Fibroblast of the aortic adventitia (primary cell): ENCODE measurements at places on chromosomes 3 and 15. TPM values are rescaled to one million over a fixed set of nuclear protein-coding genes. Genes with fewer than 3 reads are reported as not detected.

Gene SNTN
- total RNA-seq = not detected in 2 replicates

Gene DUOX1
- not detected in 2 replicates for total RNA-seq

Gene EXD1
- not detected in 2 replicates for total RNA-seq

Gene CORO2B
- 8.1 and 23.3 TPM in 2 replicates for total RNA-seq

Gene LYSMD2
- total RNA-seq = 3.1 and 7.6 TPM in 2 replicates

Gene GPR15
- not detected in 2 replicates for total RNA-seq

Gene PATL2
- 0.72 and 0.82 TPM in 2 replicates for total RNA-seq

Gene RAB6B
- 0.36 and 0.49 TPM in 2 replicates for total RNA-seq

Gene GAP43
- 3.4 and 16.4 TPM in 2 replicates for total RNA-seq

Gene TTLL13
- 0.09 TPM in 1 of 2 replicates, not detected in the other for total RNA-seq

Gene COL8A1
- 24.3 and 25.1 TPM in 2 replicates for total RNA-seq

Gene EPHA3
- 0.98 and 6.1 TPM in 2 replicates for total RNA-seq

Gene KBTBD13
- not detected in 2 replicates for total RNA-seq

Gene SERPINI2
- not detected in 2 replicates for total RNA-seq

Gene SLC2A2
- not detected in 2 replicates for total RNA-seq

Gene CASR
- total RNA-seq = not detected in 2 replicates

Gene GNAT1
- total RNA-seq = not detected in 2 replicates

Gene ARNT2
- 9.4 and 12.7 TPM in 2 replicates for total RNA-seq

Gene AHSG
- not detected in 2 replicates for total RNA-seq

Gene ANKUB1
- not detected in 2 replicates for total RNA-seq

Gene CDV3
- 102 and 127 TPM in 2 replicates for total RNA-seq

Gene PLSCR2
- not detected in 2 replicates for total RNA-seq

Gene GOLGA6L26
- not detected in 2 replicates for total RNA-seq

Gene CALML4
- 2.6 and 2.7 TPM in 2 replicates for total RNA-seq

Gene CNTN6
- total RNA-seq = 1.3 TPM in 1 of 2 replicates, not detected in the other

Gene CLSTN2
- 0.82 and 3.2 TPM in 2 replicates for total RNA-seq

Gene CERS3
- not detected in 2 replicates for total RNA-seq

Gene CLDN18
- not detected in 2 replicates for total RNA-seq

Gene CCR1
- 0.08 and 0.90 TPM in 2 replicates for total RNA-seq

Gene XCR1
- not detected in 2 replicates for total RNA-seq

Gene LYZL4
- not detected in 2 replicates for total RNA-seq

Gene TUSC7
- total RNA-seq = not detected in 2 replicates

Gene LRRC34
- total RNA-seq = 7.4 and 15.0 TPM in 2 replicates

Gene DPP8
- 45.2 and 46.5 TPM in 2 replicates for total RNA-seq

Gene GP5
- total RNA-seq = 0.09 and 0.49 TPM in 2 replicates

Gene OR5K2
- not detected in 2 replicates for total RNA-seq

Gene DUOXA2
- not detected in 2 replicates for total RNA-seq

Gene MSL2
- total RNA-seq = 27.3 and 46.7 TPM in 2 replicates

Gene CHRNA3
- total RNA-seq = under 0.01 TPM in 1 of 2 replicates, not detected in the other
